ENCODE measurements at places on chromosomes 7 and 10.

DNA sequence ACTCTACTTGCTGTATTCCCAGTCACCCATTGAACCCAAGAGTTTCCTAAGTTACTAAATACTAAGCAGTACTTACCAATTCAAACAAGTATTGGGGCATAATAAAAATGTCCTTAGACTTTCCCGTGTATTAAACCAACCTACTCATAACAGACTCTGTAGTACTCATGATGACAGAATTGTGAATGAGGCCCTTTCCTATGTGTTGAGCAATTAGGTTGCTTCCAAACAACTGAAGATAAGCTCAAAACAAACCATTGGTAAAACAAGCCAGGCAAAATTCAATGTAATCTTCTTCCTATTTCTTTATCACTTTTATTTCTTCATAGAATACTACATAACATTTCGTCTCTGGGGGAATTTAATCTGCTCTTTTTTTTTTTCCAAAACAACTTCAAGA is 106.5 kb upstream of the ANK3 start:
- no peak for DNase-seq

DNA sequence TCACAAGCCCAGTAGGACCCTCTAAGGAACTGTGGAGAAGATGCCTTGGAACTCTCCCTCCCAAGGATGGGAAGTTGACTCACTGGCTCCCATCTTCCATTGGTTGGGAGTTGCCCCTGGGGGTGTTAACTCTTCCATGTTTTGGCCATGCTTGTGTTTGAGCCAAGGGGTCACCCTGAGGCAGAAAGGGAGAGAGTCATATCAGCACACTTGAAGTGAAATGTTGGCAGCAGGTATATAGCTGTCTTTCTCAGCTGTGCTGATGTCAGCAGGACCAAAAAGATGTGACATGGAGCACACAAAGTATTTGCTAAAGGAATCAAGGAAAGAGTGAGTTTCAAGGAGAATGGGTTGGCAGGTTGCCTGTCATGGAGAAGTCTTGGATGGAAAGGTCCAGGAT is 359.4 kb downstream of the RPS24 start:
- DNase-seq, result no peak

GRCh38 chr7:34277803-34278199 is 372.5 kb downstream of the BMPER start:
- DNase-seq, result no peak

DNA sequence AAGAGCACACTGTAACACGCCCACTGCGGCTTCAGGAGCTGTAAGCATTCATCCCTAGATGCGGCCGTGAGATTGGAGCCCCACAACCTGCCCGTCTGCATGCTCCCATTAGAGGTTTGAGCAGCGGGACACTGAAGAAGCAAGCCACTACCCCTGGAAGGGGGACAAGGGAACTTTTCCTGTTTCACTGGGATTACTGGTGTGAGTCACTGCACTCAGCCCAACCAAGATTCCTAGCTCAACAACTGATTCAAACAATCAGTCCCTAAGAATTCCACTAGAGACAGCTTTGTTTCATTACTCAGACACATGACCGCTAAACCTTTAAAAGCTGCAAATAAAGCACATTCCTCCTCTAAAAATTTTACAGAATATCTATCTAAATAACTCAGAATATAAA is 69.8 kb downstream of the ORC5 start:
- no peak for DNase-seq

DNA sequence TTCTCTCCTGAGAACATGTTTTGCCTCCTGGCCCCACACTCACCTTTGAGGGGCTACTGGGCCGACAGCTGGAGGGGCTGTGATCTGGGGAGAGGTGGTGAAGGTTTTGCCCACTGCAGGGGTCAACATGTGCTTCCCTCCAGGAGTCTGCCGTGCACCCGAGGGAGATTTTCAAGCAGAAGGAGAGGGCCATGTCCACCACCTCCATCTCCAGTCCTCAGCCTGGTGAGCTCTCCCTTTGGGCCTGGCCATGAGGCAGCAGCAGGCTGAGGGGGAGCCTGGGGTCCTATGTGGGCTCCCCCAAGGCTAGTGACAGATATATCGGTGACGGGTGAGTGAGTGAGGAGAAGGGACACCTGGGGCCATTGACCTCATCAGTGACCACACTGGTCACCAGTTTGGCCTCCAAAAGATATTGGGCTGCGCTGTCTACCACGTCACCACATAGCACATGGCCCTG is 6.6 kb downstream of the PGAM2 start:
- no peak for DNase-seq

- DNase-seq, result no peak
Observed at GRCh38 chr10:95909561-95909960, 1.8 kb downstream of the CC2D2B start.

DNA sequence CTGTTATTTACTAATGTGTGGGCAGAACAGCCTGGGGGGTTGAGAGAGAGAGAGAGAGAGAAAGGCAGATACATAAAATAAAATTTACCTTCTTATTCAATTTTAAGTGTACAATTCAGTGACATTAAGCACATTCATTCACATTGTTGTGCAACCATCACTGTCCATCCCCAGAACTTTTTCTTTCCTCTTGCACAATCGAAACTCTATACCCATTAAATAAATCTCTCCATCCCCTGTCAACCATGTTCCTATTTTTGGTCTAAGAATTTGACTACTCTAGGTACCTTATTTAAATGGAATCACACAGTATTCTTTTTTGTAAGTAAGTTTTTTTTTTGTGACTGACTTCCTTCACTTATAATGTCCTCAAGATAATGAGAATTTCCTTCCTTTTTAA is 181.6 kb downstream of the SND1 start:
- DNase-seq, result no peak

- no peak for DNase-seq
Observed at GRCh38 chr7:136940917-136941316, 72.5 kb downstream of the CHRM2 start.

- DNase-seq, result no peak
Observed at GRCh38 chr7:90655566-90655965, 59.4 kb downstream of the CDK14 start.

- DNase-seq, result peak; percentile 7
Observed at GRCh38 chr10:63767138-63767801, 246.1 kb downstream of the REEP3 start.

DNA sequence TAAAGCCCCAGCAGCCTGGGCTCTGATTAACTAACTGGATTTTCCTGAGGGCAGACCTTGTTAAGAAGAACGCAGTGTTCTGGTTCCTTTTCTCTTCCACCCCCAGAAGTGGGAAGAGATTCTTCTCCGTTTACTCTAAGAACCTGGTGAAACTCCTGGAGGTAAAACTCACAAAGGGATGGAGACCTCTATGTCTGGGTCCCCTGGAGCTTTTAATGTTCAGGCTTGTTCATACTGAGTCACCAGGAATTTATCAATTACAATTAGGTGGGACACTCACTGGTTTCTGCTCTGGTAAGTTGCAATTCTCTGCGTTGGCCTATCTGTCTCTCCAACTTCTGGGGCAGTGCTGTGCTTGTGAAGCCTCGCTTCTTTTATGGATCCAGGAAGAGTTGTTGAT is 73.3 kb upstream of the CACNB2 start:
- DNase-seq, result no peak

- no peak for DNase-seq
Observed at GRCh38 chr7:134963036-134963435, 23.3 kb upstream of the AGBL3 start.

- no peak for DNase-seq
Observed at GRCh38 chr7:1848013-1848640, 178.1 kb downstream of the ELFN1 start.

All from activated CD4-positive, alpha-beta T cell treated with anti-CD3 and anti-CD28 coated beads, Interleukin-2, Interleukin-6, amounts not matched to agents 100 ng/mL and 50 ng/mL, durations not matched to agents 16 hours and 8 hours (primary cell).